ENCODE measurements at places on chromosomes 2 and 18.

DNA sequence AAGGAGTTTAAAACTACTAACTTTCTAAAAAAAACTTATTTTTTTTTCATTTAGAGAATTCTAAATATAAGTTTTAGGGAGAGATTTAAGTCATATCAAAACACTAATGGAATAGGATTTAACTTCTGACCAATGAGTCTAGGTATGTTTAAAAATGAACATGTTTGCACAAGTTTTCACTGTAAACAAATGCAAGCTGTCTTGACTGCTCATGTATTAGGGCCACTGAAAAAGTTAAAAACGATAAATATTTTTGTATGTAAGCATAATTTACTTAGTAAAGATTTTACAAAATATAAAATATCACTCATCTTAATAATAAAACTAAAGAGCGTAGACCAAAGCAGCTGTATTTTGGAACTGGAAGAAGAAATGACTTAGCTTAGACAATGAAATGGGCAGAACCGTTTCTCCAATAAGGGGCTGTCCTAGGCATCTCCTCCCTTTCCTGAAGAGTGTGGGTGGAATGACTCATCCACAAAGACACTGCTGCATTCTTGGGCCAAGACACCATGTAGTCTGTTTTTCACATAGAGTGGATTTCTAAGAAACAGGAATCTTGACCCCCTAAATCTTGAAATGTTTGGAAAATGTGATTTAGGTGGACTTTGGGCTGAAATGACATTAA, 118.8 kb downstream of the MEP1B start:
- no peak for DNase-seq

- DNase-seq = no peak
These were observed 392.4 kb downstream of the ALK start for GRCh38 chr2:29528891-29529520.

DNA sequence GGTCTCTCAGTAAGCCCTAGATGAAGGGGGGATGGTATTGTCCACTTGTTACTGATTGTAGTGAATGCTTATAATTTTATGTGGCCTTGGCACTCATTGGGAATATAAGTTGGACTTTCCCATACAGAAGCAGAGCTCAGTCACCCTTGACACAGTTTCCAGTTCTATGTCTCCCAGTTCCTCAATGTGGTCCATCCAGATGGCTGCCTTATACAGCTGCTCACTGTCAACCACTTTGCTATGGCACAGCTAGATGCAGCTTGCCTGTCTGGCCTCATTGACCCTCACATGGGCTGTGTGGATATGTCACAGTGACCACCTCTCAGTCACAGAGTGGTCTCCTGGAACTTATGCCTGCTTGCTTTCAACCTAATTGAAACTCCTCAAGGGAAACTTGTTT, 21.7 kb downstream of the SLC39A6 start:
- no peak for DNase-seq

DNA sequence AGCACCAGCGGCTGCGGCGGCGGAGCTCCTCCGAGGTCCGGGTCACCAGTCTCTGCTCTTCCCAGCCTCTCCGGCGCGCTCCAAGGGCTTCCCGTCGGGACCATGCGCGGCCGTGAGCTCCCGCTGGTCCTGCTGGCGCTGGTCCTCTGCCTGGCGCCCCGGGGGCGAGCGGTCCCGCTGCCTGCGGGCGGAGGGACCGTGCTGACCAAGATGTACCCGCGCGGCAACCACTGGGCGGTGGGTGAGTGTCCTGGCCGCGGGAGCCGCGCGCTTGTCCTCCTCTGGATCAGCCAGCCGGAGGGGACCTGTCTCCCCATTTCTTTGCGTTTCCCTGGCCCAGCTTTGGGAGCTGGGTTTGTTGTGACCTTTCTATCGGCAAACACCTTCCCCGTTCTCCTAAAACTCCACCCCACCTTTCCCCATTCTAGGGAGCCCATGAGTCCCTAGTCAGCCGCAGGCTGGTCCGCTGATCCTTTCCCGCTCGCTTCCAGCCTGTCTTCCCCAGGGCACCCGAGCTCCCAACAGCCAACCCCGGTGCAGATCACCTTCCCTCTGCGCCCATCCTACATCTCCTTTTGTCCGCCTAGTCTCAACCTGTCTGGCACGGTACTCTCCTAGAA, 316 bp downstream of the GRP start:
- peak; percentile 45 for DNase-seq

- no peak for DNase-seq
These were observed 188.4 kb upstream of the GYPC start for GRCh38 chr2:126467367-126468054.

- no peak for DNase-seq
These were observed 44.5 kb downstream of the TXNL1 start for GRCh38 chr18:56593906-56594305.

DNA sequence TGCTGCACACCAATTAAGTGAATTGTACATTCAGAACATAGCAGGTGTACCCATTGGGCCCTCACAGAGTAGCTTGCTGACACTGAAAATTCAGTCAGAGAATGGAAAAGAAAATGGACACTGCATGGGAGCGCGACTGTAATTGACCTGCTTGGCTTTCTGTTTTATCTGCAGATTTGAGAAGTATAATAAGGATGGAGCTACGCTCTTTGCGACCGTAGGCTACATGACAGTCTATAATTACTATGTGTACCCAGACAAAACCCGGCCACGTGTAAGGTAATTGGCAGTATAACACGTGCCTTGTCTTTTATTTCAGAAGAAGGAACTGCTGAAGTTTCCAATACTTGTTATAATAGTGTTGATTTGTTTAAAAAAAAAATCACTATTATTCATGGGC, 33.5 kb upstream of the METAP1D start:
- no peak for DNase-seq

DNA sequence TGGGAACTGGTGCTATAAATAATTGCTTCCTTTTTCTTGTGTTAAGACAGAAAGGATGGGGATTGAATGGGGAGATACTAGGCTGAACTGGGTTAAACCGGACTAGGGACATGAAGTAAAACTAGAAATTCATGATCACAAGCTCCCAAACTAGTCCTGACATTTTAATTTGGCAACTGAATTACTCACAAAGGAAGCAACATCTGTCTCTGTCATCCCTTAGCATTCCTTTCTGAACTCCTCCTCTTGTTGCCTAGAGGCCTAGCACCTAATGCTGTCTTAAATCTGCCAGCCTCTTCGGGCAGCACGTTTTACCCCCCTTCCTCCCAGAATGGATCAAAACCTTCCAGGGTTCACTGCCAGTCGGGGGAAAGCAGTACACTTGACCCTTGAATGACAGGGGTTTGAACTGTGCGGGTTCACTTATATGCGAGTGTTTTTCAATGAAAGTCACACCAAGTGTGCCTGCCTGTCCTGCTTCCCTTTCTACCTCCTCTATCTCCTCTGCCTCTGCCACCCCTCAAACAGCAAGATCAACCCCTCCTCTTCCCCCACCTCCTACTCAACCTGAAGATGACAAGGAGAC, 8.2 kb downstream of the KCTD1 start:
- no peak for DNase-seq

- DNase-seq = no peak
These were observed 24.8 kb downstream of the GNLY start for GRCh38 chr2:85718885-85719492.

- DNase-seq = peak; percentile 88
These were observed 18.6 kb upstream of the NCL start for GRCh38 chr2:231482806-231483391.

DNA sequence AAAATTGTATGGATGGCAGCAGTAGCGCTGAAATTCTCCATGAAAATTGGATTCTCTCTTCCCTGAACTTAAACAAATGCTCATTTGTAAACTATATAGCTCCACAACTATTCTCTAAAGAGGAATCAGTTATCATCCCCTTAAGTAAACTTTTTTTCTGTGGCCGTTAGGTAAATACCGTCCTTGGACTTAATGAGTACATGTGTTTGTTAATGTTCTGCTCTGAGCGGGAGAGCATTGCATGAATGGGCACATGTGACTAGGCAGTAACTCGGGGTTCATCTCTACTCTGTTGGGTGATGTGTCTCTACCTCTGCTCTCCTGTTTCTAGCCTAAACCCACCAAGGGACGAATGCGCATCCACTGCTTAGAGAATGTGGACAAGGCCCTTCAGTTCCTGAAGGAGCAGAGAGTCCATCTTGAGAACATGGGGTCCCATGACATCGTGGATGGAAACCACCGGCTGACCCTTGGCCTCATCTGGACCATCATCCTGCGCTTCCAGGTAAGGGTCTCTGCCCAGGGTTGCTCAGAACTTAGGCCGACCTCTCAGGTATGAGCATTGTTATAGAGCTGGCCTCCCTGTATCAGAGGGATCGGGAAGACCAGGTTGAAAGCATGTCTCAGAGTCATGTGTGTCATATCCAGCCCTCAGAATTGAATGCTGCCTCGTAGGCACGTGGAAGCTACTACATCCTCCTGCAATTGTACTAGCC, 111.5 kb upstream of the EML6 start:
- no peak for DNase-seq

DNA sequence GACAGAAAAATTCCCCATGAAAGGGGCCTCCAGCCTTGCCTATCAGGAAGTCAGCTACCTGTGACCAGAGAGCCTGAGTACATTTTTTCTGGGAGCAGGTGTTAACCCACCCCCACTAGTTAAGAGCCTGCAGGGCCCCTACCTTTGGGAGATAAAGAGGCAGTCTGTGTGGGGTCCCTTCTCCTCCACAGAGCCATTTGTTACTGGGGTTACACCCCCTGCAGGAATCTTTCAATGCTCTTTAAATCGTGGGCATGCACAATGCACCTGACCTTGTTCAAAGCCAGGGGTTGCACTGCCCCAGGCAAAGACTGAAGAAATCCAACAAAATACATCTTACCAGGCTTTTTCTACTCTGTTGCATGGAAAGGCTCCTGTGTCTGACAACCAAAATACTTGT, 15.7 kb upstream of the LYPD6 start:
- DNase-seq = peak; percentile 47

DNA sequence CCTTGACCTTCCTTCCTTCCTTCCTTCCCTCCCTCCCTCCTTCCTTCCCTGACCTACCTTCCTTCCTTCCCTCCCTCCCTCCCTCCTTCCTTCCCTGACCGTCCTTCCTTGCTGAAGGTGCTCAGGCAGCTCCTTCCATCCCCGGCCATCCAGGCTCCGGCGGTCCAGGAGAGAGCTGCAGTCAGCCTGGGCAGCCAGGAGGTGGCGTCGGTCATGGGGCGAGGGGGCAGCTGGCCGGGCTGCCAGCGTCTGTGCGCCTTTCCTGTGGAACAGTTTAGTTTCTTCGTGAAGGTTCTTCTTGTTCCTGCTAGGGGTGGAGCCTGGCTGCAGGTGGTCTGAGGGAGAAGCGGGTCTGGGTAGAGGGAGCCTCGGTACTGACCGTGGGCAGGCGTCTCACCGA, 15.7 kb downstream of the GPR35 start:
- DNase-seq = peak; percentile 82

DNA sequence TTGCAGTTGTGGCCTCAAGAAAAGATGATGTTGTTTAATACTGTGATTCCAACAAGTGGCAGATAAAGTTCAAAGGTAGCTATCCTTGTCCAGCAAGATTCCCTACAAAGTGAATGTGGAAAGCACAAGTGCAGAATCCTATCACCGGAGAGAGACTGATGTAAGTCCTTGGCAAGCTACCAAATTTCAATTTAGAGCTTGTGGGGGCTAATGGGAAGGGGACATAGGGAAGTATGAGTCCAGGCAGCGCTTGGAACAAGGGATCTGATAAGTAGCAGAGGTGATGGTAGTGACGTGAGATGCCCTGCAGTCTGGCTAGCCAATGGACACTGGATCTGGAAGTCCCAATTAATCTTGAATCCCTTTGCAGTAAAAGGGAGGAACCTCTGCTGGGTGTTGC, 165.2 kb upstream of the DTNA start:
- no peak for DNase-seq

- DNase-seq = no peak
These were observed 344.5 kb upstream of the ID2 start for GRCh38 chr2:8337321-8337720.

- no peak for DNase-seq
These were observed 844.3 kb downstream of the MBD2 start for GRCh38 chr18:53380063-53380639.

DNA sequence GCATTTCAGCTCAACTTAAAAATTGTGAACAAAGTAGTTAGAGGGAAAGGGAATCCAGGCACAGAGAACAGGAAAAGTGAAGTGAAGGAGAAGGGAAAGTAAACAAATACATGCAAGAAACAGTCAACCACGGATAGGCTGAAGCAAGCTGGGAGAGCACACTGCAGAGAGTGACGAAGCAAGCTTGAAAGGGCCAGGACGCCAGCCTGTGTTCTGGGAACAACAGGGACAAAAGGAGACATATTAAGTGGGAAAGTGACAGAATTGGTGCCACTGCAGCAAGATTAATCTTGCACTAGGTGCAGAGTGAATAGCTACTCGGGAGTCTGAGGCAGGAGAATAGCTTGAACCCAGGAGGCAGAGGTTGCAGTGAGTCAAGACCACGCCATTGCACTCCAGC, 197.3 kb downstream of the SOX11 start:
- DNase-seq = no peak

DNA sequence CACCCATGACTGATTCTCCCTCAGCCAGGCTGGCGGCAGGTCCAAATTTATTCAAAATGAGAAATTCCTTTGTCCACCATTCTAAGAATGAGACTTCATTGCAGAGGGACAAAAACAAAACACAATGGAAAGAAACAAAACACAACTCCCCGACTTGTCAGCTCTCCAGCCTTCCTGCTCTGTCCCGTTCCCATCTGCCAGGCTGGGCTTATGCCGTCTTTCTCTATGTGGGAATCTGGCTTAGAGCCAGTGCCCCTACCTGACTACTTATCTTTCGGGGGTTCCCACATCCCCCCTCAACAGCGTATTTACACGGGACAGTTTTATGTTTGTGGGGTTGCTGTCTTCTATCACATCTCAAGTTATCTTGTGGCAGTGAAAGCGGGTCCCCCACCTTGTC, 13.8 kb downstream of the CELF4 start:
- DNase-seq = no peak

DNA sequence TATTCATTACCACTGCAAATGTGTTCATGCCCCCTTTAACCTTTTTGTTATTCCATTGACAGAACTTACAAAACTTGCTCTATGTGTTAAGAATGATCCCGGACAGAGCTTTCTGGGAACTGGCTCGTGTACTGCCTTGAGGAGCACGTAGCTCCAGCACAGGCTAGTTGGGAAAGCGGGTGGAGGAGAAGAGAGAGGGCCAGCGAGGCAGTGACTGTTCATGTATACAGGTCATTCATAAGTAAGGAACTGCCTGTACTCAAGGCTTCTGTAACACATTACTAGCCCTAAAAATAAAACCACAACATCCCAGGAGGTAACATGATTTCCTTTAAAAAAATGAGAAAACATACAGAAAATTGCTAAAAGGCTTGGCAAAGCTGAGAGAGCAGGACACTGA, 109.0 kb downstream of the STK39 start:
- no peak for DNase-seq

GRCh38 chr2:2192091-2192955, 138.8 kb downstream of the MYT1L start:
- DNase-seq = no peak

DNA sequence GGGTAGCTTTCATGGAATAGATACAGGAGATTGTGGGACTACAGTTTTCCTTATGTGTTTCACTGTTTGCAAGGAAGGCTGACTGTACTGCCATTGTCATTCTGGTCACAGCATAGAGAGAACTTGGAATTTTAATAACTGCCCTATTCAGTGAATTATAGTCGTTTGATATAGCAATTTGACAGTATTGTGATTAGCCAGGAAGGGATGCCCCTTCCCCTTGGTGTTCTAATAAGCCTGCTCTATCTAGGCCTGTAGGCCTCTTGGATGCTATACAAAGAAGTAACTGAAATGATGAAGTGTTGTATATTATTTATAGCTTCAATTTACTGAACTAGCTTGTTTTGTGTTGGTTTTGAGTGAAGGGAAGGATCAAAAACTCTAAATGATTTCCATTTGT, 528.6 kb upstream of the CDH2 start:
- no peak for DNase-seq

GRCh38 chr18:41936471-41937134, 18.4 kb upstream of the PIK3C3 start:
- no peak for DNase-seq
